ENCODE measurements at places on chromosomes 16 and 17.

GRCh38 chr17:56297184-56297583 lies 143.9 kb downstream of the ANKFN1 start:
- no peak for DNase-seq

- DNase-seq, result peak; percentile 64
Measured at GRCh38 chr16:84593825-84594724, 23.8 kb downstream of the COTL1 start.

- DNase-seq, result no peak
Measured at GRCh38 chr17:57905875-57906455, 49.2 kb downstream of the CUEDC1 start.

DNA sequence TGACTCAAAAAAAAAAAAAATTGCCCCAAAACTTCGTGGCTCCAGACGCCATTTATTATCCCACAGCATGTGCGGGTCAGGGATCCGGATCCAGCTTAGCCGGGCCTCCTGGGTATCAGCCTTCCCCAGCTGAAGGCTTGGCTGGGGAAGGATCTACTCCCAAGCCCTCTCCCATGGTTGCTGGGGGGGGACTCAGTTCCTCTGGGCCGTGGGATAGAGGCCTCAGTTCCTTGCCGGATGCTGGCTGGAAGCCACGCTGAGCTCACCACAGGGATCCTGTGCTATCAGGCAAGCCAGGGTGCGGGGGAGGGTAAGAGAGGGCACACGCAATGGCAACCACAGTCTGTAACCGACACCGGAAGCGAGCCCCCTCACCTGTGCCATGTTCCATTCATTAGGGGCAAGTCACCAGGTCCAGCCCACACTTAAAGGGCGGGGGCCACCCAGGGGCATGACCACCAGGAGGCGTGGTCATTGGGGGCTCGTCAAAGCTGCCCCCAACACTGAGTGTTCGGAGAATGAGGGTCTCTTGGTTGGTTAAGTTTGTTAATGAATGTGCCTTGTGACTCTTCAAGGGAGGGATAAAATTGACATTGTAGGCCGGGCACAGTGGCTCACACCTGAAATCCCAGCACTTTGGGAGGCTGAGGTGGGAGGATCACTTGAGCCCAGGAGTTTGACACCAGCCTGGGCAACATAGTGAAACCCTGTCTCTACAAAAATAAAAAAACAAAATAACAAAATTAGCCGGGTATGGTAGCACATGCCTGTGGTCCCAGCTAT lies 210.0 kb upstream of the GSE1 start:
- DNase-seq, result no peak

GRCh38 chr17:45869676-45870341 lies 24.5 kb upstream of the MAPT start:
- DNase-seq, result no peak

DNA sequence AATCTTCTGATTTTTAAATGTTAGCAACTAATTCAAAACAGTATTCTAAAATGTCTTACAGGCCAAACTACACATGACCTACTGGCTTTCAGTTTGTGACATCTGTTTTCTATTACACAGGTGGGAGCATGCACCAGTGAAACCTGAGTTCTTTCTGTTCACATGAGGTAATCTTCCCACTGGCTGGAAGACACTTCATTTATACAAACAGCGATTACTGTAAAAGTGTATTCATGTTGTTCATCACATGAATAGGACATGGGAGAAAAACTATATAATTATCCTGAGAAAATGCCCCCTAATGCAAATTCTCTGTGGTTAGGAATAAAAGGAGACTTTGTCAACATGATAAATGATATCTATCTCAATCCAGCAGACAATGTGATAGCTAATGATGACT lies 11.1 kb upstream of the PIK3R5 start:
- no peak for DNase-seq

GRCh38 chr17:14297161-14297851 lies 3.6 kb upstream of the HS3ST3B1 start:
- DNase-seq, result no peak

DNA sequence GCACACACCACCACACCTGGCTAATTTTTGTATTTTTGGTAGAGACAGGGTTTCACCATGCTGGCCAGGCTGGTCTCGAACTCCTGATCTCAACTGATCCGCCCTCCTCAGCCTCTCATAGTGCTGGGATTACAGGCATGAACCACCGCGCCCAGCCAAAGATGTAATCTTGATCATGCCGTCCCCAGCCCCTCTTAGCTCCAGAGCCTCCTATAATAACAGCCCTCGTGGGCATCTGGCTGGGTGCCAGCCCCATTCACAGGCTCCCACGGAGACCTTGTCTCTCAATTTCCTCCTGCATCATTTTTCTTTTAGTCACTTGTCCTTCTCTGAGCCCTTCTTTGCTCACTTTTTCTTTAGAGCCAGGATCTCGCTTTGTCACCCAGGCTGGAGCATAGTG lies 94.2 kb downstream of the KATNIP start:
- DNase-seq, result no peak

DNA sequence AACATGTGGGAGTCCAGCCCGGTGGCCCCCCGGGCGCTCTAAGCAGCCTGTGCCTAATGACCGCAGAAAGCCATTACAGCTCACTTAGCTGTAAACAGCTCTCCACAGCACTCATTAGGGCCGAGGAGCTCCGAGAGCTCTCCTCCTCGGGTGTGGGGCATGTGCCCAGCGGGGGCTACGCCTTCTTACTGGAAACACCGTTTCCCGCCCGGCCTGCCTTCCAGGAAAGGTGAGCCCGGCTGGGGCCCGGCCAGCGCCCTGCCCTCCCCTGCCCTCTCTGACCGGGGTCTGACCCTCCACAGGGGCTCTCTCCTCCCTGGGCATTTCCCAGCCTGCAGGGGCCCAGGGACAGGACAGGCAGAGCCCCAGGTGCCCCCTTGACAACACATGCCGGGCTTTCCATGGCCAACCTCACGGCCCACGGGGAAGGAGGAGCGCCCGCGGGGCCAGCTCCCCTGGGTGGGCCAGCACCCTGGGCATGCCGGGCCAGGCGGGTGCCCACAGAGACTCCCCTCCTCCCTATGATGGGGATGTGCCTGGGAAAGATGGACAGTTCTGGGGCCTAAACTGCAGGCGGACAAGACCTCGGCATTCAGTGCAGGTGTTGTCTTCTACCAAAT lies 72.6 kb downstream of the SDK2 start:
- no peak for DNase-seq

- DNase-seq, result peak; percentile 35
Measured at GRCh38 chr17:6853764-6854442, 22.4 kb upstream of the TEKT1 start.

DNA sequence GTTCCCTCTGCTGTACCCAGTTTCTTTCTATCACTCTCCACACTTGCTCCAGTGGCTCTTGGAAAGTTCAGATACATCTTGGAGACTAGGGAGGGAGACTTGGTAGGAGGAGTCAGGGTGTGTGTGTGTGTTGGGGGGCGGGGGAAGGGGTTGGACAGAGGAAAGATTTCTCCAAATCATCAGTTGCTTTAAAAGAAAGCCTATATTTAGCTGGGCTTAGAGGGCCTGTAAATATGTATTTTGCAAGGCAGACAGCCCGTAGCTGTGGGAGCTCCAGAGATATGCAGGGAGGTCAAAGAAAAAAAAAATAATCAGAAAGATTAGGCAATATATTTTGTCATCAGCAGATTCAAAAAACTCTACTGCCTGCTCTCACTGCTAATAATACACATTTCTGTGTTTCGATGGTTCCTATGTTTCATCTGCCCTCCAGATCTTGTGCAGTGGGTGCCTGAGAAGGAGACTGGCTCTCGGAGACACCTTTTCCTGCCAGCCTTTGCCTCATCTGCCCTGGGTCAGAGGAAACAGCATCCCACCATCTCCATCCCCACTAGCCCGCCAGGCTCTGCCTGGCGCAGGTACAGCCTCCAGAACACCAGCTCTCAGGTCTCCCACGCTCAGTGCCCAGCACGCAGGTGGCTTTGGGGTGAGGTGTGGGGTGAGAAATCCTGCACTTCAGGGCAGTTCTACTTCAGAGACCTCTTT lies 4.8 kb upstream of the PPP1R9B start:
- DNase-seq, result no peak

DNA sequence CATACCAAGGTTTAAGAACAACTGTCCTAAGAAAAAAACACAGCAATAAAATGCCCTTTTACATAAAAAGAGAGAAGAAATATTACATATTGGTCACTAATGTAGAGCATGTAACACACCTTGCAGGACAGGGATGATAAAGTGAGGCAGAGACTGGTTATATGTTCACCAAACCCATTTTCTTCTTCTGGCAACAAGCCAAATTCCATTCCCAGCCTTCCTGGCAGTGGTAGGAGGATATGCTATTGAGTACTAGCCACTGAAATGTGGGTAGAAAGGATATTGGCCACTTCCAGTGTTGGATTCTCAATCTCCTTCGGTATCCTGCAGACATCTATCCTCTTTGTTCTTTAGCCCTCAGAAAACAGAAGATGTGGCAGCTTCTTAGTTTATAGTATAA lies 105.2 kb upstream of the SHISA6 start:
- no peak for DNase-seq

- peak; percentile 35 for DNase-seq
Measured at GRCh38 chr16:66899945-66900710, 18.6 kb downstream of the CDH16 start.

DNA sequence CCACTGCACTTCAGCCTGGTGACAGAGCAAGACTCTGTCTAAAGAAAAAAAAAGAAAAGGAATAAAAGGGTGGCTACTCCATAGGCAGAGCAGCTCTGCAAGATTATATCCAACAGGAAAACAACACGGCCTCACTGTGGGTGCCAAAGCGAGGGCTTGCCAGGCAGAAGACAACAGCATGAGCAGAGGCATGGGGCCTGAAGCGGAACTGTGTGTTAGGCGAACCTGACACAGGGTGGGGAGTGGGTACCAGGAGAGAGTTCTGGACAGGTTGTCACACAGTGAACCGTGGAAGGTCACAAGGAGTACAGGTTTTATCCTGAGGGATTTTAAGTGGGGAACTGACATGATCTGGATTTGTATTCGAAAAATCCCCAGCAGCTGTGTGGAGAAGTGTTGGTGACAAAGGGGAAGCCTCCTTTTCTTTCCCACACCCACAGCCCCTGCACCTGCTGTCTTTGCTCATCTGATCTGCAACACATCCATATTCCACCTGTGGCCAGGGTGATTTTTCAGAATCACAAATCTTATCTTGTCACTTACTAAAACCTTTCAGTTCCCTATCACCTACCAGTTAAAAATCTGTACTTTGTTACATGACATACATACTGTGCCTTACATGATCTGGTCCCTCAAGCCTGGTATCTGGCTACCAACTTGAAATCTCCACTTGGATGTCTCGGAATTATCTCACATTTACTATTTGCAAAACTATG lies 23.2 kb upstream of the ARHGAP17 start:
- DNase-seq, result no peak

- no peak for DNase-seq
Measured at GRCh38 chr17:77422104-77422747, 281.5 kb downstream of the SEC14L1 start.

DNA sequence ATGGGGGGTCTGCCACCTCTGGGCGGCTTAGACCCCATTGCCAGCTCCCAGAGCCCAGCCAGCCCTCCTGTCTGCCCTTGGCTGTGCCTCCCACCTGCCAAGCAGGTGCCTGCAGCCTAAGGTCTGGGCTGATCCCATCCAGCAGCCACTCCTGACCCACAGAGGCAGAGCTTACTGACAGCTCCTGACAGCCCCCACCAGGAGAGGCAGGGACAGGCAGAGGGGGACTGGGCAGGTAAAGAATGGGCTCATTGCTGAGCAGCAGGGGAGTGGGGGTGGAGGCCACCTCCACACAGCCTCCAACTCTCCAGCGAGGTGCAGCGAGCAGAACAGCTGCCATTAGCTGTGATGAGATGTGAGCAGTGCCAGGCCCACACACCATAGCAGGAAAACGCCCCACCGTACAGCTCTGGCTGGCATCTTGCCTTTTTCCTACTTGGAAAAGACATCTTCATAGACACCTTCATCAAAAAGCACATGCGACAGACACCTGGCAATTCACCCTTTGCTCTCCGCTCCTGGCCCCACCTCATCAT lies 164.4 kb downstream of the C16orf78 start:
- DNase-seq, result no peak

- DNase-seq, result no peak
Measured at GRCh38 chr16:1003391-1004347, 22.1 kb downstream of the SOX8 start.

DNA sequence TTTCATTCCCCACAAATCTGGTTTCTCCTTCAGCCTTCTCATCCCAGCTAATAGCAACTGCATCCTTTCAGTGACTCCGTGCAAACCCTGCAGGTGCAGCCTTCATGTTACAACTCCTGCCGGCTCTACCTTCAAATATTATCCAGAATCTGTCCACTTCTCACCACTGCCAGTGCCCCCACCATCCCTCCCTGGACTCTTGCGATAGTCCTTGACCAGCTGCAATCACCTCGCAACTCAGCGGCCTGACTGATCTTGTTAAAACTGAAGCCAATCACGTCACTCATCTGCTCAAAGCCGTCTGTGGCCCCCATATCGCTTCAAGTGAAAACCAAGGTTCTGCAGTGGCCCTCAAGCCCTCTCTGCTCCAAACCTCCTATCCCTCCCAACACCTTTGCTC lies 42.8 kb upstream of the KIFC3 start:
- DNase-seq, result no peak

- no peak for DNase-seq
Measured at GRCh38 chr16:3479654-3480216, 15.6 kb downstream of the C16orf90 start.

DNA sequence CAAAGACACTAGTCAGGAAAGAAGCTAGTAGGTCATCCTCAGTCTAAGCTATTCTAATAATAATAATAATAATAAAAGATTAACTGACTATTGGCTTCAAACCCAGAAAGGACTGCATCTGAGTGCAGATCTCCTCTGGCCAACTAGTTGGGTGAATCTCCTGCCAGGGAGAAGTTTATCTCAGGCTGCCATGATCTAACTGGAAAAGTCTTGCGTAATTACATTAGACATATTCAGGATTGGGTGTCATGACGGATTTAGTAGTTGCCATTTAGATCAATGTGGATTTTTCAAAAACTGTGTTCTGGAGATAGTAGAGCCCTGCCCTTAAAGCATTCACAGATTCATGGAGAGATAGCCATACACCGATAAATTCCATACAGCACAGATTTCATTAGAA lies 69.5 kb downstream of the KIF2B start:
- DNase-seq, result no peak

- no peak for DNase-seq
Measured at GRCh38 chr16:86040496-86040895, 141.5 kb downstream of the IRF8 start.

DNA sequence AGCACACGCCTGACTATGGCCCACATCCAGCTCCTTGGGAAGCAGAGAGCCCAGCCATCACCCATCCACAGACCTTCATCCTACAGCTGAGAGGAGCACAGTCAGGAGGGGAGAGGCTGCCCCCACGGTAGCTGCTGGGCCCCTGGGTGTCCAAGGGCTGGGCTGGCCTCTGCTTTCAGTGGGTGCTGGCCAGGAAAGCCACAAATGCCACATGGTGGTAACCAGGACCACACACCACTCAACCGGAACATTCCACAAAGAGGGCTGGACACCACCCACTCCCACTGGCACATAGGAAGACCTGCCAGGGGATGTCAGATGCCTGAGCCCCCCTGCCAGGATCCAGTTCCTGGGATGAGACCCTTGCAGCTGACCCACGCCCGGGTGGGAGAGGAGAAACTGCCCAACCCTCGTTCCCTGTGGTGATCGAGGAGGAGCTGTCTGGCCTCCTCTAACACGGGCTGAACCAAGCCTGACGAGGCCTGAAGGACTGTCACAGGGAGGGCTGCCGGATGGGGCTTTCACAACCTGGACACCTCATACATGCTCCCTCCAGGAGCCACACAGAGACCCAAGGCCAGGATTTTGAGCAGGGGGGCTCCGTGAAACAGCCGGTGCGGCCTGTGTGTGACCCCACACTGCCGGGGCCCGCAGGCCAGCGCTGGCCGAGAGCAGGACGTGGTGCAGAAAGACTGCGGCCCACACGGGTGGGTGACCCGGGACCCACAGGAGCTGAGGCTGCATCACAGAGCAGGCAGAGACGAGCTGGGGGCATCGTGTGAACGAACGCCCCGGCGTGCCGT lies 30.7 kb downstream of the PIEZO1 start:
- DNase-seq, result no peak

Data from NCI-H1436 (cell line).